Aorta (tissue), 5 donors: ENCODE measurements at places on chromosomes 12 and 14. TPM values are rescaled to one million over a fixed set of nuclear protein-coding genes. Genes with fewer than 3 reads are reported as not detected.

The RDH5 gene
- polyA plus RNA-seq, result 49.4 TPM

DNA sequence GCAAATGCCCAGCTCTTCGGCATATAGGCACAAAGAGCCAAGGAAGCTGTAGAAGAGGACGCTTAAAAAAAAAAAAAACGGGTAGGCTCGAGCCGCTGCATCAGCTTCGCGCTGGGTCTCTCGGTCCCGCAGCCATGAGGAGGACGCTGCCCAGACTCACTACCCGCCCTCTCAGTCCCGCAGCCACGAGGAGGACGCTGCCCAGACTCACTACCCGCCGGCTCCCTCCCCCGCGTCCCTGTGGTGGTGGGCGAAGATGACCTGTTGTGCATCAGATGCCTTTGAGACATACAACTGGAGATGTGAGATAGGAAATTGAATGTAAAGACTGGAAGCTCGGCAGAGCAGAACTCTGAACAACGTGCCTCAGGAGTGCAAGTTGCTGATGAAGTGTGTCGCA, 11.4 kb upstream of the SPSB2 start:
- H3K4me1 ChIP-seq, result no peaks in the 10 kb centered on the region
- DNase-seq, result no peak
- H3K36me3 ChIP-seq, result peaks cover 3% of the 10 kb centered on the region
- no peak overlapping the region for H3K4me3 ChIP-seq
- no peak overlapping the region for H3K27ac ChIP-seq
- H3K27me3 ChIP-seq, result no peaks in the 10 kb centered on the region

The RAP1B gene
- 113 TPM for polyA plus RNA-seq

GRCh38 chr12:76313299-76313698, 34.9 kb downstream of the BBS10 start:
- no peaks in the 10 kb centered on the region for H3K36me3 ChIP-seq
- no peaks in the 10 kb centered on the region for H3K27me3 ChIP-seq
- H3K4me1 ChIP-seq, result no peaks in the 10 kb centered on the region
- DNase-seq, result no peak
- no peak overlapping the region for H3K4me3 ChIP-seq

DNA sequence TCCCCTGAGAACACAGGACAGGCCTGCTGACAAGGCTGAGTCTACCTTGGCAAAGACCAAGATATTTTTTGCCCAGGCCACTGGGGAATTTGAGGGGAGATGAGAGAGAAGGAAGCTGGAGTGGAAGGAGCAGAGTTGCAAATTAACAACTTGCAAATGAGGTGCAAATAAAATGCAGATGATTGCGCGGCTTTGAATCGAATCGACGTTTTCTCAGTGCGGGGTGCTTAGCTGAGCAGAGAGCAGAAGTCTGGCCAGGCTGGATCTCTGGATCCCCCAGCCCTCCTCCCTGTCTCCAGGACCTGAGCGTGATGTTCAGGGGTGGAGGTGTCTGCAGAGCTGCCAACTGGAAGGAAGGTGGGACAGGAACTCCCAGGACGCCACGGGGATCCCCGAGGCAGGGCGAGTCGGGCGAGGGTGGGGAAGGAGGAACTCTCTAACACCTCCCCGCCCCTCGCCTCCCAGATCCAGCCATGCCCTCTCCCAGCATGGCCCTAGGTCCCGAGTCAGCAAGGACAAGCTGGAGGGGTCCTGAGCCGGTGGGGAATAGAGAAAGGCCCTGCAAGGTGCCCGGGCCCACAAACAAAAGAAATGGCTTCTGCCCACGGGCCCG, 527 bp upstream of the CARMIL3 start:
- no peaks in the 10 kb centered on the region for H3K27me3 ChIP-seq
- H3K36me3 ChIP-seq, result no peaks in the 10 kb centered on the region
- no peak overlapping the region for H3K27ac ChIP-seq
- no peak for DNase-seq
- peak overlapping the region; percentile 45 for H3K4me3 ChIP-seq
- H3K4me1 ChIP-seq, result no peaks in the 10 kb centered on the region

DNA sequence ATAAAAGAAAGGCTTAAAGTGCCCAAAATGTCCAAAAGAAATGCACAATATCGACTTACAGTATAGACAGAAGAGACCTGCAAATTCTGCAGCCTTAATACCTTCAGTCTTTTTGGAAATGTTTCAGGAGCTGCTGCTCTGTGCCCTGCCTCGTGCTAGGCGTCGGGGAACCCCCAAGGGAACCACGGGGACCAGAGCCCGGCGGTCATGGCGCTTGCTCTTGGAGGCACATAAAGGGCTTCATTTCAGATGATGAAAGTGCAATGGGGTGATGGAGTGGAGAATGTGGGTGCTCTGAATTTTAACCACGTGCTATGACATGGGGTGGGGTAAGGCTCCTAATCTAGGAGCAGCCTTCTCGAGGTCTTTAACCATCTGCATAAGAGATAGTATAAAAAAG, 14.8 kb upstream of the AACS start:
- no peaks in the 10 kb centered on the region for H3K4me1 ChIP-seq
- H3K27ac ChIP-seq, result no peak overlapping the region
- H3K27me3 ChIP-seq, result no peaks in the 10 kb centered on the region
- no peak overlapping the region for H3K4me3 ChIP-seq

The KRT83 gene
- polyA plus RNA-seq, result not detected

GRCh38 chr12:128864516-128865186, 11.4 kb downstream of the GLT1D1 start:
- H3K36me3 ChIP-seq, result no peaks in the 10 kb centered on the region
- no peaks in the 10 kb centered on the region for H3K27me3 ChIP-seq
- no peaks in the 10 kb centered on the region for H3K4me1 ChIP-seq
- H3K4me3 ChIP-seq, result no peak overlapping the region
- DNase-seq, result no peak
- H3K27ac ChIP-seq, result no peak overlapping the region
